ENCODE measurements at places on chromosomes 7 and 10.

DNA sequence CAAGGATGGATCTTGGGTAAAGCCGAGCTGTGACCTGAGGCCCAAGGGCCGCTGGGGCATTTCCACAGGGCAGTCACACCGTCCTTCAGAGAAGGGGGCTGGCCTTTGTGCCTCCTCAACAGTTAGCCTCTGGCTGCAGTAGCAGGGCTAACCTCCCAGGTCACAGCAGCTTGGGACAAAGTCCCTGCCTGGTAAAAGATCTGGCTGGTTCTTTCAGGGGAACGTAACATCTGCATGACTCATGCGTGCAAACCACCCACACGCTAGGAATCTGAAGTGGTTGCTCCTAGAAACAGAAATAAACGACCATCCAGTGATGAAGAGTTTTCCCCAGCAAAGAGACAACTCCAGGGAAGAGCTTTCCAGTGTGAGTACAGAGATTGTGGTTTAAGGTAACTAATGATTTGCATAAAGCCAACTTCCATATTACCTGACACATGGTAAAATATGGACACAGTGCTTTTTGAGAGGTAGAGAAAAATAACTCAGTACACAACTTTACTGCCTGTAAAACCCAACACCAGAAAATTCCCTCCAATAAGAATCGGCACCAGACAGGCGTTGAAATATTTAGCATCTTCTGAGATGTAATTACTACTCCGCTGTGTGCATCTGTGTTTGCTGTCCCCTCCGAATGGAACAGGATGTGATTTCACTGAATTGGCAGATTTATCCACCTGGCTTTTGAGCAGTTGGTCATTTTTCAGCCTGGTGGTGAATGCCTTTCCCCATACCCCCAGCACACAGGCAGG is 84.9 kb upstream of the ADRB1 start:
- DNase-seq: peak; percentile 95

DNA sequence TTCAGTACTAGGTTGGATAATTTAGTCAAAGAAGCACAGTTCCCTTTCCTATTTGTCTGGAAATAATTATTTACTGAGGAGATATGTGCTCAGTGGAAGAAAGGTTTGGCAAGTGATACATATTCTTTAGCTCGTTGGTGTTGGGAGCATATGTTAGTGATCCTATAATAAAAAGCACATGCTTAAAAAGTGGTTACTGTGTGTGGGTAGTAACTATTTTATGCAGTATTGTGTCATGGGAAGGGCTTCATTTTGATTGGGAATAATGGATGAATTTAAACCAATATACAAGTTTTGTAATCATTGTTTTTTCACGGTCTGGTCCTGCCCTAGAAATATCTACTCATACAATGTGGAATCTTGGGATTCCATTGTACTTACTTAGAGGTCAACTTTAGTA is 188.7 kb upstream of the PPP1R3A start:
- peak; percentile 40 for DNase-seq

DNA sequence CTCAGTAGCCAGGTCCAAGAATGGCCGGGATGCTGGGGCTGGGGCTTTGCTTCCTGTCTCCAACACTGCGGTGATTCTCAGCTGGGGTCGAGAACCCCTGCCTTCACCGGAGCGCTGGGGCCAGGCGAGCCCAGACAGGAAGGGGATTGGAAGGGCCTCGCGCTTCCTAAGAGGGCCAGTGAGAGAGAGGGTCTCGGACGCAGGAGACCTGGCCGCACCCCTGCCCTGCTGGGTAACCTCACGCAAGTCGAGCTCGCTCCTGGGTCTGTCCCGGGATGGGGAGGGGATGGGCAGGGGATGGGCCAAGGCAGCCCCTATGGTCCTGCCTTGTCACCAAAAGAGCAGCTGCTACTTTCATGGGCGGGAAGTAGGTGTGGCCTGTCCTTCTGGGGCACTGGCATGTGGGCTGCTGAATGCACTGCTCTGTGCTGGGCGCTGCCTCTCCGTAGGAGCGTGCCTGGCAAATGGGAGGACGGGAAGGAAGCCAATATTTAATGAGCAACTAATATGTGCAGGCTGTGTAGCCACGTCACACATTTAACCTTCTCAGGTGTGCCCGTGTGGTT is 20.0 kb downstream of the KCNK18 start:
- DNase-seq: peak; percentile 3

DNA sequence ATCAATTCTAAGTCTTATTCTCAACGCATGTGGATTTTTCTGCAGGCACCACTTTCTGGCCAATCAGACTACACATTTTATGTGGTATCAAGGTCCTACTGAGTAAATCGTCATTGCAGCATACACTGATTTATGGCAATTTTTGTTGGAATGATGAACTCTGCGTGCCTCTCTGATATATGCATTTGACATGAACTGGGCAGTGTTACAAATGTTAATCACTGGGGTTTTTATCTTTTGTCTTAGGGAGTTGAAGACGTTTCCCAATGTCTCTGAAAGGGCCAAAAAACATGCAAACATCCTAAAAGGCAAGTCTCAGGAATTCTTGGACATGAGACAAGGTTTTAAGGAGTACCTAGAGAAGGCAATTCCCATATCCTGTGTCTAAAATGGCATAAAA is 809.5 kb upstream of the CELF2 start:
- no peak for DNase-seq

- DNase-seq: no peak
Measured at GRCh38 chr10:132595021-132595420, 57.4 kb downstream of the INPP5A start.

Measured in fibroblast of lung (primary cell).